MV-4-11 (cell line): ENCODE measurements at places on chromosomes 16 and 17.

DNA sequence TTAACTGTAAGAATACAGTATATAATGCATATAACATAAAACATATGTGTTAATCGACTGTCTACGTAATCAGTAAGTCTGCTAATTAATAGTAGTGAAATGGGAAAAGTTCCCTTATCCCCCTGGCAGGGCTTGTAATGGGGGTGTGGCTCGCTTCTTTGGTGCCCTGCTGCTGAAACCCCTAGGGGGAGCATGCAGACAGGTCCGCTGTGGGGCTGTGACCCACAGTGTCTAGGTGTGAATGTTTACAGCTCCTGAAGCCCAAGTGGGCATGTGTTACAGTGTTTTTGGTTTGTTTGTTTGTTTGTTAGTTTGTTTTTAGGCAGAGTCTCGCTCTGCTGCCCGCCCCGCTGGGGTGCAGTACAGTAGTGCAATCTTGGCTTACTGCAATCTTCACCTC, 495.7 kb downstream of the SHISA9 start:
- no peak for DNase-seq

DNA sequence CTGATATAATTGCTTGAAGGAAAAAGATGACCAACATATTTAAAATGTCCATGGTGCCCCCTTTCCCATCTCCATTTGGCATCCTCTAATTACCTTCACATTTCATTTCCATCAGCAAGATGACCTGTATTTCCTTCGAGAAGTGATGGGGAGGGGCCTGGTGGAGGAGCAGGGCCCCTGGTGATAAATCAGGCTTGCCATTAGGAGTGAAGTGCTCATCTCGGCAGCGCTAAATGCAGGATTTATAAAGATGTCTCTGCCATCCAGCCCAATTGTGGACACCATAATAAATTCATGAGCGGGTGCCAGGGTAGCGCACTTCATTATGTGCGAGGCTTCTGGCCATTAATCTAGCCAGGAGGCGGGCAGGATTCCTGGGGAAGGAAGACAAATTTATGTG, 101.5 kb upstream of the IRX6 start:
- DNase-seq = no peak

DNA sequence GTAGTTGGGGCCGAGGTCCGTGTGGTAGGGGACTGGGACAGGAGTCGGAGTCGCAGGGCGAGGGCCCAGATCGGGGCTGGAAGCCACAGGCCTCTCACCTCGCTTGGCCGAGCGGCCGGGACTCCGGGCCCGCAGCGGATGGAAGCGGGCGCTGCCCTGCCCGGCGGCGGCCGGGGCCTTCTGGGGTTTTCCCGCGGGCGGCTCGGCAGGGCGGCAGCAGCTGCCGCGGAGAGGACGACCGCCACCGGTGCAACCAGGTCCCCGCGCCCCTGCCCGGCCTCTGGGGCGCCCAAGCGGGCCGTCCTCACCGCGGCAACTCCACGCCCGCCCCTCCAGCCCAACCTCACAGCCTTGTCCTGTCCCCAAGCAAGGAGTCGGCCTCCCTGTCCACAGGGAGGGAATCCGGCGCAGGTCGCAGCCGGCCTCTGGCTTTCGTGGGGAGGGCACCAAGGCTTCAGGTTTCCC, 15.6 kb upstream of the UTP6 start:
- DNase-seq = no peak

DNA sequence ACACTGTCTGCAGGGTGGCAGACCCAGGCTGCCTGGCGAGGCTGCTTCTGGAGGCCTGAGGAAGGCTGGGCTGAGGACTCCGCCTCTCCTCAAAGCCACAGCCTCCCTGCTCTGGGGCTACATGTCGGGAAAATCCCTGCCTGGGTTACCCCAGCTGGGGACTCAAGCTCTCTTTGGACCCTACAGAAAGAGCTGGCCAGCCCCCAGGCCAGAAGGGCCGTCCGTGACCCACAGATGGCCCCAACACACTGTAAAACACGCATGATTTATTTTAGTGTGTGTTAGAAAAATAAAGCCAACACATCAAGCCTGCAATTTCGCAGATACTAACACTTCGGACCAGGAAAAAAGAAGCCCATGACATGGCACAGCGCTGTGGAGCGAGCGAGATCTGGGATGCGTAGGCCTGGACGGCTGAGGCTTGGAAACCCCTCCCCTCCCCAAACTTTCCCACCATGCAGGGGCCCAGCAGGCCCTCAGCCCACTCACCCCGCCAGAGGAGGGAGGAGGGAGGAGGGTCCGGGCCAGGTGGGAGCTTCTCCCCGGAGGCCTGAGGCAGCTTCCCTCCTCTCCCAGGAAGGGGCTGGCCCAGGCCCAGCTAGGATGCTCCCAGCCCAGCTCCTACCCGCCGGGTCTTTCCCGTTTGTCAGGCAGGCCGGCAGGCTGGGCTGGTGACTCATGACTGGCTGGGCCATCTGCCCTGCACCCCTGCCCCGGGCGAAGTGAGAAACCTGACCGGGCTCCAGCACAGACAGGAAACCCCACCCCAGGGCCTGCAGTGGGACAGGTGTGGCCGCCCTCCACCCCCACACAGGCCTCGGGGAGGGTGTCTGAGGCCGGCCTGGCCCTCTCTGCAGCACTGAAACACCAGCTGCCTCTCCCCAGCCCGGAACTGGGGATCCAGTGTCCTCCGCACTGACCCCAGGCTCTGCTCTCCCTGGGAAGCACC, 34.1 kb upstream of the SLC38A10 start:
- peak; percentile 68 for DNase-seq

DNA sequence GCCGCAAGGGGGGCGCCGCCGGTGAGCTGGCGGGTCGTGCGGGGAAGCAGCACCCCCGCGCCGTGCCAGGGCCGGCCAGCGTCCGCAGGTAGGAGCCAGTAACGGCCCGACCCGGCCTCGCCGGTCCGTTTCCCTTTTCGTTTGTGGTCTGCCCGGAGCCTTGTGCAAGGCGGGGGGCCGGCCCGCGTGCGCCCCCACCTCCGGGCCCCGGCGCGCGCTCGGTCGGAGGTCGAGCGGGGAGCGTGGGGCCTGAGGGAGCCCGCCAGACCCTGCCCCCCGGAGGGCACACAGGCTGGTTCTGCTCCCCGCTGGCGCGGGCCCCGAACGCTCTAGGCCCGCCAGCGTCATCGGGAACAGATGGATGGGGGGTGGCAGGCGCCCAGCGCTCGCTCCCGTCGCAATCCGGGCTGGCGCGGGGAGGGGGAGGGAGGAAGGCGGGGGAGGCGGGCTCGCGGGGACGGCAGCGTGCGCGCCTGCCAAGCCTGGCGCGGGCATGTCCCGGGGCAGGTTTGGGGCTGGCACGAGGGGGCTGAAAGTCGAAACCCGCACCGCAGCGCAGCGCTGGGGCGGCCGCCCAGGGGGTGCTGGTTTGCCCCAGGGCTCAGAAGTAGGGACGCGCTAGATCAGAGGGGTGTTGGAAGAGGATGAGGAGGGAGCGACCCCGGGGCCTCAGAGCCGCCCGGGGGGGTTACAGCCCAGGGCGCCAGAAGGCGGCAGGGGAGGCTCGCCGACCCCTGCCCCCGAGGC, 1.5 kb upstream of the GSE1 start:
- DNase-seq = peak; percentile 59

DNA sequence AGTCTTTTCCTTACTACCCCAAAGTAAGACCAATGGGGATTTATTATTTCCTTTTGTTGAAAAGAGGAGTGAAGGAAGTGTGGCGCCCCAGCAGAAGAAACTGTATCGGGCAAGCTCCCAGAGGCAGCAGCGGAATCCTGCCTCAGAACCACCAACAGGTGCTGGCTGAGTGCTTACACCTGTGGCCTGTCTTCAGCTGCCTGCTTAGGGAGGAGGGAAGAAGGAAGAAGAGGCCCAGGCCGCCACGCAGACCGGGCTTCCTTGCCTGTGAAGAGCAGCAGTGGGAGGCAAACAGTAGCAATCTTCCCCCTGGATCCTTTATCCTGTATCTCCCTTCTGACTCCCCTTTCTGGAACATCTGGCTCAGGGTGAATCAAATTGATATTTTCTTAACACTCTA, 134.7 kb downstream of the AATF start:
- no peak for DNase-seq

DNA sequence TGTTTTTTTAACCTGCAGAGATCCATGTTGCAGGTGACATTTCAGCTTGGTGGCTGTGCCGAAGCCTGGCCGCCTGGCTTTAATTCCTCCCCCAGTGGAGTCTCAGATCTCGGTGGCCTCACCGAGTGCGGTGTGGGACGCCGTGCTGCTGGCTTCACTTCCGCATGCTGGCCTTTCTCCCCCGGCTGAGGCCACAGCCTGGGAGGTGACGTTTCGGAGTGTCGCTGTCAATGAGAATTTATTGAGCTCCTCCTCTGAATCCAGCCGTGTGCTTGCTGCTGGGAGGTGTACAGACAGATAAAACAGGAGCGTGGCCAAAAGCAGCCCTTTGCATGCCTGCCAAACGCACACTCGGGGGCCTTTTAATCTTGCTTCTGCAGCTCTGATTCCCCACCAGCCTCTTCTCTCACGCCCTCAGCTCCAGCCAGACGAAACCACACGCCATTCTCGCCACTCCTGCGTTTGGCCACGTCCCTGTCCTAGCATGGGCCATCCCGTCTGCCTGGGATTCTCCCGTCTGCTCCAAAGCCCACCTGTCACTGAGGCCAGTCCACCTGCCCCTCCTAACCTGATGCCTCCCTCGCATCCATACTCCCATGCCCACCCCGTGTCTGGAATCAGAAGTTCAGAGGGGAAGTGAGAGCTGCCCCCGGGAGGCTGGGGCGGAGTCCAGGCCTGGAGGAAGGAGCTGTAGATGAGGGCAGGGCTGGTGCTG, 3.6 kb downstream of the GSE1 start:
- DNase-seq = peak; percentile 90

DNA sequence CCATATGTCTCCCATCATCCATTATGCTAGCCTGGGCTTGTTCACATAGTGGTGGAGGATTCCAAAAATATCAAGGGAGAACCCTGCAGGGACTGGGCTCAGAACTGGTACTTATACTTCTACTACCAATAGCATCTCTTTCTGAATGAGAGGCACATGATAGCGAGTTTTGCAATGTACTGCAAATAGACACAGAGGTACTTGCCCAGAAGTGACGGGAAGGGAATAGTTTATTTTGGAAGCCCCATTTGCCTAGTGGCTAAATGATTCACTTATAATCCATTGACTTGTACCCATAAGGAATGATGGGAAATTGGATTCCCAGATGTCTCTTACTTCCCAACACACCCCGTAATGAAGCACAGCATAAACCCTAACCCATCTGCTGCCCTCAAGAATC, 124.8 kb upstream of the ERCC4 start:
- no peak for DNase-seq

GRCh38 chr16:7914748-7915147, 582.1 kb downstream of the RBFOX1 start:
- DNase-seq = no peak

DNA sequence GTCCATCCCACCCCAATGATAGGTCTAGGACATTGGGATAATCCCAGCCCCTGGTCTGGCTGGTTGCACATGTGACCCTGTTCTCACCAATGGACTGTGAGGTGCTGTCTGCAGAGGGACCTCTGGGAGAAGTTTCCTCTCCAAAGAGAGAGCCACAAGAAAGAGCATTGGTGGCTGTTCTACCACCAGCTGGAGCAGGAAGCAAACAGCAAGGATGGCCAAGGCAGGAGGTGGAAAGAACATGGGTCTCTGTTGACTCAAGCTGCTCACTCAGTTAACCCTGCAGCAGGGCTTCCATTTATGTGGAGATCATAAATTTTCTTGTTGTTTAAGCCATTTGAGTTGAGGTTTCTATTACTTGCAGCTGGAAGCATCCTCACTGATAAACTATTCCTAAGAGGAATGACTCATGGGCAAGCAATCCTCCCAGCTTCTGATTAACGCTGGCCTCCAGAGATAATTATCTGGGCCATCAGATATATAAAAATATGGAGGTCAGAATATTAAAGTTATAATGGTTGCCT, 52.6 kb downstream of the CYB5B start:
- DNase-seq = no peak
